Myocyte (in vitro differentiated cells): ENCODE measurements at places on chromosomes 16 and 17. TPM values are rescaled to one million over a fixed set of nuclear protein-coding genes. Genes with fewer than 3 reads are reported as not detected.

DNA sequence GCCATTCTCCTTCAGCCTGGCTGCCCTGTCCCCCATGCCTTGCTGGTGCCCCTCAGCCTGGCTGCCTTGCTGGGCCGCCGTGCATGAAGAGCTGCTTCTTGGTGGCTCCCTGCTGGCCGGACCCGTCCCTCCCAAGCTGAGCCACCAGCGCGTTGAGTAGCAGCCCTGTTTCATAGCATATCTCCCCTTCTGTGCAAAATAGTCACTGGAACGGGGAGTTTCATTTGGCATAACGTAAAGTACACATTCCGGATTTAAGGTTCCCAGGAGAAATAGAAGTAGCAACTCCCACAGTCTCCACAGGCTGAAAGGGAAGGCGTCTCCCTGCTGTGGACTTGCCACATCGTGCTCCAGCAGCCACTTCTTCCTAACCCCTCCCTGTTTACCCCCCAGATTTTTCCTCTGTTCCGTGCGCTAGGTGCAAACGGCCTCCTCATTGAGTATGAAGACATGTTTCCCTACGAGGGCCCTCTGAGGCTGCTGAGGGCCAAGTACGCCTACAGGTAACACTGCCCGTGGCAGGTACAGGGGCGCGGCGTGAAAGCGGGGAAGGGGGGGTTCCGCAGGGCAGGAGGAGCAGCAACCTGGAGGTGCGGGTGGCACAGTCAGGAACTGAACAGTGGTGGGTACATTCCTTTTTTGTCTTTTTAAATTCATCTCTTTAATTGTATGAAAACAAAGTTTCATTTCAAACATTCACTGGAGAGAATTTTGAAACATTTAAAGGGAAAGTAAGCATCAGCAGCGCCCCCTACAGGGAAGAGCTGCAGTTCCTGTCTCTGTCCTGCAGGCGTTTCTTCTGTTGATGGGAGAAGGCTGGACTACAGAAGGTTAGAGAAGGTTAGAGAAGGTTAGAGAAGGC, 5.8 kb upstream of the OGFOD3 start:
- no peak for DNase-seq

- peak; percentile 30 for DNase-seq
Measured at GRCh38 chr17:37570527-37571093, 38.6 kb downstream of the SYNRG start.

The TANC2 gene
- total RNA-seq = 21.4 and 24.2 TPM in 2 replicates

DNA sequence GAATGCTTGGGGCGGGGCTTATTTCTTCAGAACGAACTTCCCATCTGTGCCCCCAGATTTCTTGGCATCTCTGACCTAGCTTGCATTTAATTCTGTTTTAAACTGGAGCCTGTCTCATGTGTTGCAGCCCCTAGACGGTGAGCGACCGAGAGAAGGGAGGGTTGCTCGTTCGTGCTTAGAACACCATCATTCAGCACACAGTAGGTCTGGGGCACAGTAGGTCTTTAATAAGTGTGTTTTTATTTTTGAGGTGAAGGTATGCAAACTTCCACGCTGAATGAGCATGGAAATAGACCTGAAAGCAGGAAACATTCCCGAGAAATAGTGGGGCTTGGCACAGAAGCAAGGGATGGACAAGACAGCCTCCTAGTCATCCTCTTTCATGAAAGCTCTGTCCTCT, 57.0 kb upstream of the TAC4 start:
- DNase-seq = no peak

DNA sequence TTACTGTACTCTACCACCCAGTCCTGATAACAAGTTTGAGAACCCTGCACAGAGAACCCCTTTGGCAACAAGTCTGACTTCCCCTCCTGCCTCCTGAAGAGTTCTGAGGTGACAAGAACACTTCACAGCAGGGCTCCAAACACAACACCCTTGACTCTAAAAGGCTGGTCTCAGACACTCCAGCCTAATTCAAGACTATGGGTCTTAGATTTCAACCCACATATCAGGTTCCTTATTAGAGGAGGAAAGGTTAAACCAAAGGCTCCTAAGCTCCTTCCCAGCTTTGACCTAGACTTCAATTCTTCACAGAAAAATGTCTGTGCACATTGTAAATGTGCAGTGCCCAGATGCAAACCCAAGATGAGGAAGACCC, 23.0 kb downstream of the RANBP10 start:
- DNase-seq = no peak

- DNase-seq = peak; percentile 47
Measured at GRCh38 chr17:42850954-42851353, at the start of gene AOC3. Gene AOC3, plus strand, starts transcription at chr17:42851199. Its CDS starts 145 bp downstream, at chr17:42851344.

- DNase-seq = no peak
Measured at GRCh38 chr17:17527534-17527933, 31.3 kb upstream of the RASD1 start.

DNA sequence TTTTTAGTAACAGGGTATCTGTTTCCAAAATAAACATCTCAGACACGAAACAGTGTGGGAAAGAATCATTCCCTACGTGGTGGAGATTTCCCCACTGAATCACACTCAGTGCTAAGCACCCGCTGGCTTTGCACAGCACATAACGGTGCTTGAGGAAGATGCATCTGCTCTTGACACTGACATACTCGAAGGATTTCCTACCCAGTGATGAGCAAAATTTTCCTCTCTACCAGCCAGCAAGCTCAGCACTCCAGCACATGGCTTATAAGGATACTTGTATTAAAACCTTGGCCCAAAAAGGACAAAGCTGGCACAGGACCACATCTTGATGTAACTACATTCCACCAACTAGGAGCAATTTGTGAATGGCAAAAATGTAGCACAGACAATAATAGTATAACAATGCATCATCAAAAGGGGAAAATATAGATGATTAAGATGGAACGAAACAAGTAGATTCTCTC, 59.0 kb downstream of the ANKFY1 start:
- DNase-seq = peak; percentile 90

DNA sequence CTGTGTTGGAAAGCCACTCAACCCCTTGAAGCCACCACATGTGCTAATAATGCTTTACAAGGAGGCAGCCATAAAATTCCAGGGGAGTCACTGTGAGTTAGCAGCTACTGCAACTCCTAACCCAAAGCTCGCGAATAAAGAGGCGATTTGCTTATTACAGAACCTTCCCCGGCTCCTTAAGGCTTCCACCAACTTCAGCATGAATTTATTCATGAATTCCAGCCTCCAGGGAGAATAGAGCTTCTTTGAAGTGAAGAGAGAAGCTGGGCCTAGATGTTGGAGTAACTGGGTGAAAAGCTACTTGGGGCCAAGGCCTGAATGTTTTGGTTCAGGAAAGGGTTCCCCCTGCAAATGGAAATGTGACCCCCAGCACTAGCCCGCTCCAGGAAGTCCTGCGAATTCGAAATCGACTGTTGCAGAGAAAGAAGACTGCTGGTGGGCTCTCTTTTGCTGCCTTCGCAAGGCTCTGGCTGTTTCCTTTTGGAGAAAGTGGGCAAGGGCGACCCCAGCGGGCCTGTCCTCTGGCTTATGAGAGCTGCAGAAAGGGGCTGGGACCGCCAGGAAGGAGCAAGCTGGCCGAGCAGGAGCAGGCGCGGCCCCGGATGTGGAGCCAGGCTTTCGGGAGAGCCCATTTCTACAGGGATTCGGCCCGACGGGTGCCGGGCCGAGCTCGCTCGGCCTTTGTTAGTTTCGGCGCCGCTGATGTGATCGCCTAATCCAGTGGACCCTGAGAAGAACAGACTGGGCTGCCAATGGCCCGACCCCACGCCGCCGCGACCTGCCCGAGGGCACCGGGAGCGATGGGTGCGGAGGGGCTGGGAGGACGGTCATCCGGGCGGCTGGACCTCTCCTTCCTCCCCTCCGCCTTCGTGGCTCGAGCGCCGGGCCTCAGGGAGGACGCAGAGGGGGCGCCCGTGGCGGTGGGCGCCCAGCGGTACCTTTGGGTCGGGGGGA, 7.6 kb downstream of the CBX8 start:
- no peak for DNase-seq

The FNDC8 gene
- total RNA-seq = not detected in 2 replicates

- no peak for DNase-seq
Measured at GRCh38 chr16:64295466-64295865, 826.4 kb downstream of the CDH11 start.

The KRT32 gene
- not detected in 2 replicates for total RNA-seq

GRCh38 chr17:35192708-35193107, 1.5 kb downstream of the SLC35G3 start:
- DNase-seq = no peak

DNA sequence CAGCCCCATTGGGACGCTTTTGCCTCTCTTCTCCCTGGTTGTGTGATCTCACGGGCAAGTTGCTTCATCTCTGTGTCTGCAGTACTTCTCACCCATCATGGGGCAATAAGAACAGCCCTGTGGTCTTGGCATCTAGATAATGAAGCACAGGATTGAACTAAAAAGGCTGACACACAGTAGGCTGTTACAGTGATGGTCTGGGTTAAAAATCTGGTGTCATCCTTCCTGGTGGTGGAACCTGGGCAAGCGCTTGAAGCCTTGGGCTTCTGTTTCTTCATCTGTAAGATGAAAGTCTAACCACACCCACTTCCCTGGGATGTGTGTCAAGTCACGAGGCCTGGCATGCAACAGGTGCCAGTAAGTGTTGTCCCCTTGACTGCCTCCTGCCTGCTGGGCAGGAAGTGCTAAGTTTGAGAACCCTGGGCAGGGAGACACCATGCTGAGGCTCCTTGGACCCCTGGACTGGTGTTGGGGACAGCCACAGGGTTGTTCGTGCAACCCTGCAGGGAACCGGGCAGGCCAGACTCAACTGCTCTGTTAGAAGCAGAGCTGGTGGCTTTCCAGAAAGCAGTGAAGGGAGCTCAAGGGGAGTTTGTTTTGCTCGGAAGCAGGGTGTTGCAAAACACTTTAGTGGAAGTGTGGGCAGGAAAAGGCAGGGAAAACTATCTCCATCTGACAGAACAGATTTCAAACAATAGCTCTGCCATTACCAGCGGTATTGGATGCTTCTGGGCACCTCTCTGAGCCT, 5.9 kb upstream of the MAP2K3 start:
- DNase-seq = peak; percentile 71

DNA sequence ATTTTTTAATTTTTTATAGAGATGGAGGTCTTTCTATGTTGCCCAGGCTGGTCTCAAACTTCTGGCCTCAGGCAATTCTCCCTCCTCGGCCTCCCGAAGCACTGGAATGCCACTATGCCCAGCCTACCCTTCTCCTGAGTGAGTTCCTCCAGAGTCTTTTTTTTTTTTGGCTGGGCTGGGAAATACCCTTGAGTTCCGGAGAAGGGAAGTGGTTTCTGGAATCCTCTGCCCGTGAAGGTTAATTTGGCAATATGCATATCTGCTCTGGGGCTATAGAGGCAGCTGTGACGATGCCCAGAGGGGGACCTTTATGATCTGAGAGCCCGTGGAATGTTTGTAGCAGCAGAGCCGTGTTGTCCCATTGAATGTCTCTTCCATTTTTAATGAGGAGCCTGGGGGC, 217.5 kb downstream of the RBFOX1 start:
- DNase-seq = no peak

The EIF3CL gene
- 51.5 and 63.7 TPM in 2 replicates for total RNA-seq

GRCh38 chr16:28974007-28974436, 556 bp upstream of the SPNS1 start:
- DNase-seq = peak; percentile 81

DNA sequence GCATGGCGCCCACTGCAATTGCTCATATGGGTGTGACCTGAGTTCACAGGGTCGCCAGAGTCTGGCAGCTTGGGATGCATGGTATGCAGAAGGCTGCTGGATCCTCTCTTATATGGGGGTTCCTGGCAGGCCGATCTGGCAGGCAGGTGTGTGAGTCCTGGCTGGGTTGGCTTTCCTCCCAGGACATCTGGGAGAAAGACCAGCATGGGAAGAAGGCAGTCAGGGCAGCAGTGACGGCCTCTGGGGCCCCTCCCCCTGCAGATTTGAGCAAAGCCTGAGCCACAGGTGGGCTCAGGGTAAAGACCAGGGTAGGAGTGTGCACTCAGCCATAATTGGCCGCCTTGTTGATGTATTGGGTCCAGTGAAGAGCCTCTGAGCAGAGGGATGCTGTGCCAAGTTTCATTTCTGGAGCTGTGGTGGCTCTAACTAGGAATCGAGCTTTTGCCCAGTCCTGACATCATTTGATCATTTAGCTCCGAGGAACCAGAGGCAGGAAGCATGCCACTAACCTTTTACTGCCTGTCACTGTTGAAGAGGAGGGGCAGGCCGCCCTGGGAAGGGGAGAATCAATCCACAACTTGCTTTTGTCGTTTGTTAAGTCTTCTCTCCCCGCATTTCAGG, 174.3 kb downstream of the CCDC182 start:
- DNase-seq = no peak

GRCh38 chr16:87324411-87325275, 7.5 kb upstream of the C16orf95 start:
- peak; percentile 44 for DNase-seq

- DNase-seq = peak; percentile 85
Measured at GRCh38 chr16:56356276-56357240, 68.8 kb downstream of the AMFR start.

DNA sequence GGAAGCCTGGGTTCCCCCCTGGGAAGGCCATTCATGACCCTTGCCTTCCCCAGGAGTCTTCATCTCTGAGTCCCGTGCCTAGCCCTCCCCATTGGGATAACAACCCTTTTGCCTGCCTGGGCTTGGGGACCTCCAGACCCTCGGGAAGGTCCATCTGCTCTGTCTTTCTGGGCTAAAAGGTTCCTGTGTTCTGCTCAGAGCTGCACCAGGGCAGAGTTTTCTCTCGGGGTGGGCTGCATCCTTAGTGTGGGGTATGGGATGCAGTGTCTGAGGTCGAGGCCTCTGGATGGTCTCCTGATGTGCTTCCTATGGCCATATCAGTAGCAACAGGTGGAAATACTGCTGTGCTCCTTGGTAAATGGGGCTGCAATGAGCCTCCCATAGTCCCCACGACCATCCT, 22.9 kb upstream of the PLLP start:
- no peak for DNase-seq

DNA sequence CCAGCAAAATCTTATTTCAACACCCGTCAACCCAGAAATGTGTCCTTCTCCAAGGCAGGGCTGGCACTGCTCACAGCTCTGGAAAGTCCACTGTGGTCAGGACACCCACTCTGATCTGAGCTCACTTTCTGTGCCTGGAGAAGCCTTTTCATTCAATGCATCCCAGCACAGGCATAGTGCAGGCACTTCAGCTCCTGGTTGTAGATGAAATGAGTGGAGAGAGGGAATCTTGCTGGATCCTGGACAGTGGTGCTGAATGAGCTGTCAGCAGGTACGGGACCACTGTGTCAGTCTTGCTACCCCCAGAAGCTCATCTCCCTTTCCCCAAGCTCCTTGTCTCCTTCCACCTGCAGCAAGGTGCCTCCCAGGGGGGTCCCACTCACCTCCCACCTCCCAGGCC, 86.1 kb upstream of the SALL1 start:
- no peak for DNase-seq

- DNase-seq = no peak
Measured at GRCh38 chr16:3881499-3881990, 1.0 kb upstream of the CREBBP start.

The OR4D1 gene
- total RNA-seq = not detected in 2 replicates

GRCh38 chr17:55202896-55203295, 61.9 kb upstream of the HLF start:
- DNase-seq = no peak

DNA sequence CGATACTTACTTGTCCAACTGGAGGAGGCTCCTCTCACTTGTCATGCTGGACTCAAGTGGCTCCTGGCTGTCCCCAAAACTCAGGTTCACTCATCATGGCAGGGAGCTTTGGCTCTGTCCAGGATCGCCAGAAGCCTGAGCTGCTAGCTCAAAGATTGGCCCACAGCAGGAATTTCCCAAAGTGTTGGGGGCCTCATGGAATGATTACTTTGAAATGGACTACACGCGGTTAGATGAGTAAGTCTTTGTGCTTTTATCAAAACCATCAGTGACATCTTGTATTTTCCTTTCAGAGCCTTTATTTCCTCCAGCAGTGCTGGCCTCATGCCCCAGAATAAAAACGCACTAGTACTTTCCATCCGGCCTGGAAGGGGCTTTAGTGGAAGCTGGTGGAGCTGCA, 29.2 kb upstream of the PHB1 start:
- DNase-seq = no peak

GRCh38 chr16:27725236-27726000, 175.5 kb downstream of the KATNIP start:
- no peak for DNase-seq
